Stimulated activated CD4-positive, alpha-beta T cell treated with anti-CD3 and anti-CD28 coated beads, Interleukin-12 subunit alpha, Interleukin-12 subunit beta, amount 100 ng/mL, for 24 hours (primary cell): ENCODE measurements at places on chromosomes 5 and 9.

- DNase-seq, result no peak
These were observed 45.8 kb upstream of the STK32A start for GRCh38 chr5:147189109-147189424.

GRCh38 chr5:139985733-139986132 lies 57.4 kb downstream of the NRG2 start:
- no peak for DNase-seq

DNA sequence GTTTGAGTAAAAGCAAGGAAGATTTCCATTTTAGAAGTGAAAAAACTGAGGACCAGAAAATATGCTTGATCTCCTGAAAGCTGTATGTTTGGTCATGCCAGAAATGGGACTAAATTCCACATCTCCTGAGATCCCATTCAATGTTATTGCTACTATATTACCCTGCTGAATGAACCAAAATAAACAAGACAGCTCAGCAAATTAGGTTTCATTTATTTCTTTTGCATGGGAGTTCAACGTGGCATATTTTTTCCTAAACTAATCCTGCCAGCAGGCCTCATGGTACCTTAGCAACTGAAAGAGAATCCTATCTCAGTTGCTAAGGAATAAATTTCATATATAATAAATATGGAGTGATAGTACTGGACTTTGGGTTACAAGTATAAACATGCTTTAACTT lies 101.7 kb downstream of the ADAMTSL1 start:
- DNase-seq, result no peak

DNA sequence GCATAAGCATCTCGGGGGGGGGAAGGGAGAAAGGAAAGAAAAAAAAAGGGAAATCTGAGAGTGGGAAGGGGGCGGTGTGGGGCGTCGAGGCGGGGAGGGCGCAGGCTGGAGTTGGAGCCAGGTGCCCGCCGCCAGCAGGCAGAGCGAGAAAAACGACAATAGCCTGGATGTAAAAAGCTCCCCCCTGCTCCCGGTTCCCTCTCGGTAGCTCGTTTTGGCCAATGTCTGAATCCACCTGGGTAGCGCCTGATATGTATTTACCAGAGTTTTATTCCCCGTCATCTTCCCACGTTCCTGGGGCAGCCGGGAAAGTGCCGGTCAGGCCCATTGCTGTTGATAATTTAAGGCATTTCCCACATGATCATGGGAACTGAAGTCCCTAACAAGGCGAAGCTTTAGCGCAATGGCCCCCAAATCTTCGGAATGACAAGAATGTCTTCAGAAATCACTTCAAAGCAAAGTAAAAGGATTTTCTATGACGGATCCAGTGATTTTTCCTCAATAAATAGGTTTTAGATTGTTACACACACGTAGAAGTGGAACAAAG lies 3.0 kb upstream of the OTP start:
- no peak for DNase-seq

DNA sequence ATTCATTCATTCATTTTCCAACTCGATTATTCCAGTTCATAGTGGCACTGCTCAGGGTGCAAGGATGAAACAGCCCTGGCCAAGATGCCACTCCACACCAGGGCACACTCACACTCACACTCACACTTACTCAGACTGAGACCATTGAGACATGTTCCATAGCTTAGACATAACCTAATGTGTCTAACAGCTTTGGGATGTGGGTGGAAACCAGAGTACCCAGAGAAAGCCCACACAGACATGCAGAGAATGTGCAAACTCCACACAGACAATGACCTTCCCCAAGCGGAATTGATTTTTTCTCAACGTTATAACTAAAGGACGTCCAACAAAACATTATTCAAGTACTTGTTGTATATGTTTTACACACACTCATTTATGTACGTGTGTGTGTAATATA lies 1363.5 kb downstream of the EFNA5 start:
- DNase-seq, result no peak

GRCh38 chr5:145976431-145977155 lies 40.2 kb downstream of the SH3RF2 start:
- no peak for DNase-seq

DNA sequence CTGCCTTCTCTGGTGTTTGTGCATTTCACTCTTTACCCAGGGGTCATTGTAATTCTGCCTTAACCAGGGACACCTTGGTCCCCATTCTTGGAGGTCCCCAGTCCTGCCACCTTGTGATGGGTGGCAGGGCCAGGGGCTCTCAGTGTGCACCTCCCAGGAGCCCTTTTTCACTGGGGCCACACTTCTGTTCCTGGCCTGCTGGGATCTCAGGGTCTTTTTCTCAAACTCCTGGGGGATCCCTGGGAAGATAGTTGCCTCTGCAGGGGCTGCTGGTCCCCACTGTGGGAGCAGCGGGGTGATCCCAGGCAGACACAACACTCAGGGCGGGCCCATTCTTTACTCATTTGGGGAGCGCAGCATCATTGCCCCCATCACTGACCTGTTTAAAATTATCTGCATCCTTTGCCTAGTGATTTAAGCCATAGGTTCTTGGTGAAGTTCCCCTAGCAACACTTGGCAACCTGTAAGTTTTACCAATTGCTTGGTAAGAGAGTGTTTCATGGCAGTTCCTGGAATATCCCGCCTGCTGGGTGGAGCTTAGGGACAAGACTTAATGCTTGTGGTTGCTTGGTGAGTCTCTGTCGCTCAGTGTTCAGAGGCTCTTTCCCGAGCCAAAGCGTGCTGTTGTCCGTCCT lies 15.7 kb downstream of the PHF2 start:
- DNase-seq, result no peak

DNA sequence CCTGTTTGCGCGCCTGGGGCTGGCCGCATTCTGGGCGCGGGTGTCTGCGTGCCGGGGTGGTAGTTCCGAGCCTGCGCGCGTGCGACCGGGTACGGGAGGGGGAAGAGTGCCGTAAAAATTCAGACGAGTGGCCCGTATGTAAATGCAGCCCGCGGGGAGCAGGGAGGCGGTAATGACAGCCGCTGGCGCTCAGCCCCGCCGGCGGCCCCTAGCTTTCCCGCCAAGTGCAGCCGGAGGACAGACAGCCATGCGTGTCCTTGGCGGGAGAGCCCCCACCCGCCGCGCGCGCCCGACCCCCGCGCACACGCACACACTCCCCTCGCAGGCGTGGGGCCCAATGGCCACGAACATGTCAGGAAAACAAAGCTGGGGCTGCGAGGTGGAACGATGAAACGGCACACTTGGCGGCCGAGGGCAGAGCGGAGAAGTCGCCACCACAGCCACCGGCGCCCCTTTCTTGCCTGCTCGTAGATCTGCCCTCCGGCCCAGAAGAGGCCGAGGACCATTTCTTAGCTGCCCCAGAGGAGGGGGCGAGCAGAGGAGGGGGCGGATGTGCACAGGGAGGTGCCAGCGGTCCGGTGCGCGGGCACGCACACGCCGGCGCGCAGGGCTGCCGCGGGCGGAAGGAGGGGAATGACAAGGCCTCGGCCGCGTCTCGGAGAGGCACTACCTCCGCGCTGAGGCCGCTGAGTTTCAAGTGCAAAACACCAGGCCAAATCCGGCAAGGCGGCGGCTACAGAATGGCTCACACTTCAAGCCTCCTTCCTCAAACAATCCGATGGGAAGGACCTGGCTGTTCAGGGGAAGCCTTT lies 208.4 kb downstream of the MEF2C start:
- no peak for DNase-seq

- no peak for DNase-seq
These were observed 142.5 kb downstream of the SNCAIP start for GRCh38 chr5:122454541-122454940.

GRCh38 chr5:45795458-45795857 lies 99.3 kb upstream of the HCN1 start:
- DNase-seq, result no peak

- peak; percentile 26 for DNase-seq
These were observed 129.8 kb downstream of the SLC12A2 start for GRCh38 chr5:128213340-128213739.
